ENCODE measurements at places on chromosomes 6 and 20. TPM values are rescaled to one million over a fixed set of nuclear protein-coding genes. Genes with fewer than 3 reads are reported as not detected.
A peak's percentile ranks its signal among the peaks of the same experiment; 100 is the strongest.

The EYA2 gene
- 0.16 TPM for total RNA-seq

The MACROD2 gene
- 2.8 TPM for total RNA-seq

The ZBTB46 gene
- 26.9 TPM for total RNA-seq

The HAO1 gene
- not detected for total RNA-seq

The DACT2 gene
- total RNA-seq: 7.3 TPM

The TFAP2A gene
- not detected for total RNA-seq

The KIF13A gene
- total RNA-seq: 32.8 TPM

The DYNLT2 gene
- total RNA-seq: 3.3 TPM

The LAMA2 gene
- total RNA-seq: 6.4 TPM

DNA sequence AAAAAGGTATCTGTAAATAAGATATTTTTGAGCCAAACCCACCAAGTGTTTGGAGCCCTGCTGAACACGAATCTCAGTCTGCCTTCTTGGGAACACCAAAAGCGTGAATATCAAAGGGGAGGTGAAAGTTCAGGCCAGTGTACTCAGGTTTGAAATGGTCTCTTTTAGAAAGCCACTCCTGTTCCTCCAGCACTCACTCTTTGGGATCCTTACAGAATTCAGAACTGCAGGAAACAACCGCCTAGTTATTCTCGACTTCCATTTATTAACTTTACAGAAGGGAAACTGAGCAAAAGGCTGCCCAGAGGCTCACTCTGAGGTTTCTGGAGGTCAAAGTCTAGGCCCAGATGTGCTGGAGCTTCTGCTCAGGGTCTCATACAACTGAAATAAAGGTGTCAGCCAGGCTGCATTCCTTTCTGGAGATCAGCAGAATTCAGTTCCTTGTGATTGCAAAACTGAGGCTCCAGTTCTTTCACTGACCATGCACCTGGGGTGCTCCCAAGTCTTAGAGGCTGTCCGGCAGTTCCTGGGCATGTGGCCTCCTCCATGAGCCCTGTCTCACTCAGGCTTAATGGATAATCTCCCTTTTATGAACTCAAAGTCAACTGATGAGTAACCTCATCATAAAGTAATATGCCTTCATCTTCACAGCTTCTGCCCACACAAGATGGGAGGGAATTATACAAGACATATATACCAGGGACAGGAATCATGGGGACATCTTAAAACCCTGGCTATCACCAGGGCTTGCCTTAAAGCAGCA lies 65.5 kb upstream of the TNFAIP3 start:
- no peak overlapping the region for H3K27ac ChIP-seq
- no peaks in the 10 kb centered on the region for H3K4me1 ChIP-seq

DNA sequence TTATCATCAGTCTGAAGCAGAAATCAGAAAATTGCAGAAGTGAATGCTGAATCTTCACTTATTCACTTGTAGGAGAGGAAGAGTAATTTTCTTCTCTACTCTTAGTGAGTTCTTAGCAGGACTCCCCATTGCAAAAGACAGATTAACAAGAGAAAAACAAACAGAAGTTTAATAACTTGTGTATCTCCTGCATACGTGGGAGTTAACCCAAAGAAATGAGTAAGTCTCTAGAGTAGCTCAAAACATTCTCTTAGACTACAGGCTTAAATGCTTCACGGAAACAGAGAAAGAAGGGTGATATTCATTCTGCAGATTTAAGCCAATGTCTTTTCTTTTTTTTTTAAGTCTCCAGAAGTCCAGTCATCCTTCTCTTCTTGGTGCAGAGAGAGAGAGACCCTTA lies 97.9 kb upstream of the TMEM181 start:
- peaks cover 54% of the 10 kb centered on the region for H3K4me1 ChIP-seq
- H3K27ac ChIP-seq: no peak overlapping the region
- DNase-seq: no peak
- no peaks in the 10 kb centered on the region for H3K36me3 ChIP-seq
- H3K27me3 ChIP-seq: peaks cover 18% of the 10 kb centered on the region
- no peak overlapping the region for H3K4me3 ChIP-seq

DNA sequence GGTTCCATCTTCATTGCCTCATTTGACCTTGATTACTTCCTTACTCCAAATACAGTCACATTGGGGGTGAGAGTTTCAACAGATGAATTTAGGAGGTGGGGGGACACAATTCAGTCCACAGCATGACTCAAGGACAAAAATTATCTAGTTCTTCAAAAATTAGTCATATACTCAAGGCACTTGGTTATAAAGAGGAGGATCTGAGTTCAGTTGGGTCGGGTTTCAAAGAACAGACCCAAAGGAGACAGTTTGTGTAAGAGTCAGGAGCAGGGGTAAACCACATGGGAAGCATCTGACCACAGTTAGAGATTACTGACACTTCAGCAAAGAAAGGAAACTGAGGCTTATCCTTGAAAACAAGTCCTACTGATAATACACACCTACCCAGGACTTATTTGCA lies 138.0 kb downstream of the TBC1D7 start:
- peaks cover 18% of the 10 kb centered on the region for H3K4me1 ChIP-seq
- DNase-seq: no peak
- no peak overlapping the region for H3K27ac ChIP-seq
- no peaks in the 10 kb centered on the region for H3K27me3 ChIP-seq

GRCh38 chr20:62377615-62378178 lies 9.2 kb upstream of the RPS21 start:
- peak overlapping the region; percentile 97 for H3K27ac ChIP-seq
- no peaks in the 10 kb centered on the region for H3K36me3 ChIP-seq
- peaks cover 14% of the 10 kb centered on the region for H3K4me1 ChIP-seq

DNA sequence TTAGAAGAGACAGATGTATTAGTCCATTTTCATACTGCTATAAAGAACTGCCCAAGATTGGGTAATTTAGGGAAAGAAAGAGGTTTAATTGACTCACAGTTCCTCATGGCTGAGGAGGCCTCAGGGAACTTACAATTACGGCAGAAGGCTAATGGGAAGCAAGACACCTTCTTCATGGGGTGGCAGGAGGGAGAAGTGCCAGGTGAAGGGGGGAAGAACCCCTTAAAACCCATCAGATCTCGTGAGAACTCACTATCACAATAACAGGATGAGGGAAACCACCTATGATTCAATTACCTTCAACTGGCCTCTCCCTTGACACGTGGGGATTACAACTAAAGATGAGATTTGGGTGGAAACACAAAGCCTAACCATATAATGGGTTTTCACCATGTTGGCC lies 28.9 kb upstream of the PNRC1 start:
- H3K27me3 ChIP-seq: peaks cover 34% of the 10 kb centered on the region
- H3K27ac ChIP-seq: no peak overlapping the region
- no peak overlapping the region for H3K4me3 ChIP-seq
- H3K4me1 ChIP-seq: peaks cover 12% of the 10 kb centered on the region

GRCh38 chr6:53104916-53105315 lies 39.7 kb downstream of the FBXO9 start:
- peaks cover 5% of the 10 kb centered on the region for H3K36me3 ChIP-seq
- no peaks in the 10 kb centered on the region for H3K4me1 ChIP-seq

GRCh38 chr6:15376900-15377487 lies 131.1 kb downstream of the JARID2 start:
- H3K4me3 ChIP-seq: no peak overlapping the region
- peaks cover 97% of the 10 kb centered on the region for H3K4me1 ChIP-seq
- no peak overlapping the region for H3K27ac ChIP-seq
- no peaks in the 10 kb centered on the region for H3K27me3 ChIP-seq
- H3K36me3 ChIP-seq: peaks cover 29% of the 10 kb centered on the region

- DNase-seq: no peak
- peaks cover 6% of the 10 kb centered on the region for H3K4me1 ChIP-seq
- no peak overlapping the region for H3K4me3 ChIP-seq
- no peak overlapping the region for H3K27ac ChIP-seq
- H3K27me3 ChIP-seq: peaks cover 32% of the 10 kb centered on the region
These were observed 4.5 kb upstream of the SIRPA start for GRCh38 chr20:1890469-1891262.

DNA sequence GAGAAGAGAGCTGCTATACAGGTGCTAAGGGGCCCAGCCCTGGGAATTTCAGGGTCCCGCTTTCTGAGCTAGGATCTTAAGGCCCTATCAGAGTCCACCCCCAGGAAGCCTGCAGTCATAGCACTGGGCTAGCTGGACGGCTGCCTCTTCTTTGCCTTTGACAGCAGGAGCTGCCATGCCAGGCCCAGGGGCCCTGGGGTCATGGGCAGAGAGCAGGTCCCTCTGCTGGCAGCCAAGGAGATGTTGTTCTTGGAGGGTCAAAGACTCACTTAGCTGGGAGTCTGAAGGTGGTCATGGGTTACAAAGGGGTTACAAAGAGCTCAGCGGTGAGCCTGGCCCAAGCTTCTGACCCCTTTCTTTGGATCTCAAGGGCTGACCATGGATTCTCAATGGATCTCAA lies 52.7 kb downstream of the RPP21 start:
- no peaks in the 10 kb centered on the region for H3K4me1 ChIP-seq
- H3K27ac ChIP-seq: no peak overlapping the region
- H3K36me3 ChIP-seq: no peaks in the 10 kb centered on the region

DNA sequence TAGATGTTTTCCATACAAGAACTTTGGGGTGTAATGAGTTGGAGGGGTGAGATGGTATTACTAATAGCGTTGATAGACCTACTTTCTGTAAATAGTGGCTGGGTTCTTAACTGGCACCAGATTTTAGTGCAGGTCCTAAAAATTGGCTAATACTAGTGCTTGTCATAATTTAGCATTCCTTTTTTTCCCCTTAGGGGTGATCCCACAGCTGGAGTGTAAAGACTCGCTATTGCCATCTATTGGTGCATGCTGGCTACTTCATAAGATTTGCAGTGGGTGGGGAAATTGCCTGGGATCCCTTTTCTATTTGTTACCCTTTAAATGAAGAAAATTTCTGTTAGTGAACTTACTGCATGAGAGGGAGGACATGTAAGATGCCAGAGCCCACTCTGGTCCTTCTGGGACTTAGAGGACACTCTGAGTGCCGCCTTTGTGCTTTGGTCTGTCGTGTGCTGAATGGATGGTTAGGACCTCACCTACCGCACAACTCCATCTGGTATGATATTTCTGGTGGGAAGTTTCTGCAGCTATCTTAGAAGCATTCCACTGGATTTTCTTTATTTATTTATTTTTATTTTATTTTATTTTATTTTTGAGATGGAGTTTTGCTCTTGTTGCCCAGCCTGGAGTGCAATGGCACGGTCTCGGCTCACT lies 195.5 kb downstream of the JARID2 start:
- peaks cover 5% of the 10 kb centered on the region for H3K36me3 ChIP-seq
- no peaks in the 10 kb centered on the region for H3K27me3 ChIP-seq
- no peak overlapping the region for H3K27ac ChIP-seq
- DNase-seq: peak; percentile 78
- H3K4me1 ChIP-seq: peaks cover 92% of the 10 kb centered on the region

DNA sequence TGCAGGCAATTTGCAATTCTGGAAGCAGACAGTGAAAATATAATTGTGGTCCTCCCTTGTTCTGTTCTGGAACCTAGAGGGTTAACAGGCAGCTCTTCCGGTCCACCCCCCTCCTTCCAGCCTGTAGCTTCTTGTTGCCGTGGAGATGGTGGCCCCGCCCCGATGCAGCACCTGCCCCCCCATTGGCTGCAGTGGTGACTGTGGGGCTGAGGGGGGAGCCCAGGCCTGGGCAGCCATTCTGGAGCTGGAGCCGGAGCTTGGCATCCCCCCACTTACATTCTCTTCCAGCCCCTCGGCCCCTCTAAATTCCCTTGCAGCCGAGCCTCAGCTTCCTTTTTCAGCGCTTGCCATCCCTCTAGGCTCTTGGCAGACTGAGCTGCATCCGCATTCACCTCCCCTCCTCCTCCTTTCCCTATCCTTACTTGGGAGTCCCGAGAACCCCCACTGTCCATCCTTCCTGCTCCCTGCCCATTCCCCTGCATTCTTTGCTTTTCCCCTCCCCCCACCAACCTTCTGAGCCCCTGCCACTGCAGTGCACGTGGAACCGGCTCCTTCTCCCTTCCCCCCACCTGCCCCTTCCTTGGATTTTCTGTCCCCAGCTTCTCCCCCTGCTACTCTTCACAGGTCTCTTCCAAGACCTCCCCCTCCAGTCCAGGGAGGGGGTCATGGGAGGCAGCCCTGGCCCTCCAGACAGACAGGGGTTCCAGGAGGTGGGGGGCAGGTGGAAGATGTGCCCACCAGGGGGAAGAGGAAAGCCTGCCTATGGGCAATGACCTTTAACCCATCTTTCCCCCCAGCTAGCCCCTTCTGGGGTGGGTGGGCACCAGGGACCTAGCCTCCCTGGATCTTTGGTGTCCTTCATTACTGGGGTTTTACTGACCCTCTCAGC lies 11.4 kb downstream of the SYNGAP1 start:
- peaks cover 60% of the 10 kb centered on the region for H3K4me1 ChIP-seq
- H3K4me3 ChIP-seq: peak overlapping the region; percentile 64
- H3K27ac ChIP-seq: peak overlapping the region; percentile 100
- no peaks in the 10 kb centered on the region for H3K27me3 ChIP-seq
- DNase-seq: peak; percentile 97

GRCh38 chr20:41559658-41560057 lies 58.5 kb downstream of the CHD6 start:
- H3K4me3 ChIP-seq: no peak overlapping the region
- H3K36me3 ChIP-seq: 0 out of 2 replicates have a peak, but pooled peaks cover 5% of the 10 kb centered on the region
- H3K4me1 ChIP-seq: peaks cover 20% of the 10 kb centered on the region
- no peak overlapping the region for H3K27ac ChIP-seq

- H3K27me3 ChIP-seq: peaks cover 27% of the 10 kb centered on the region
- no peak overlapping the region for H3K27ac ChIP-seq
- DNase-seq: no peak
- H3K4me1 ChIP-seq: peaks cover 10% of the 10 kb centered on the region
These were observed 2.0 kb upstream of the RSPO4 start for GRCh38 chr20:1003920-1004697.

DNA sequence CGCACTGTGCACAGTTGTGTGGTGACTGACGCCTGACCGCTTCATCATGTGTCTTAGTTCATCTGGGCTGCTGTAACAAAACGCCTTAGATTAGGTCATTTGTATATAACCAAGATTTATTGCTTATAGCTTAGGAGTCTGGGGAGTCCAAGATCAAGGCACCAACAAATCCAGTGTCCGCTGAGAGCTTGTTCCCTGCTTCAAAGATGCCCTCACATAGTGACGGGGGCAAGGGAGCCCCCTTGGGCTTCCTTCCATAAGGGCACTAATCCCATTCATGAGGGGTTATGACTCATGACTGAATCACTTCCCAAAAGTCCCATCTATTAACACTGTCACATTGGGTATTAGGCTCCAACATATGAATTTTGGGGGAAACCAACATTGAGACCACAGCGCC lies 34.6 kb downstream of the CYP24A1 start:
- no peak overlapping the region for H3K27ac ChIP-seq
- H3K36me3 ChIP-seq: no peaks in the 10 kb centered on the region
- no peaks in the 10 kb centered on the region for H3K27me3 ChIP-seq
- no peak overlapping the region for H3K4me3 ChIP-seq
- DNase-seq: no peak

DNA sequence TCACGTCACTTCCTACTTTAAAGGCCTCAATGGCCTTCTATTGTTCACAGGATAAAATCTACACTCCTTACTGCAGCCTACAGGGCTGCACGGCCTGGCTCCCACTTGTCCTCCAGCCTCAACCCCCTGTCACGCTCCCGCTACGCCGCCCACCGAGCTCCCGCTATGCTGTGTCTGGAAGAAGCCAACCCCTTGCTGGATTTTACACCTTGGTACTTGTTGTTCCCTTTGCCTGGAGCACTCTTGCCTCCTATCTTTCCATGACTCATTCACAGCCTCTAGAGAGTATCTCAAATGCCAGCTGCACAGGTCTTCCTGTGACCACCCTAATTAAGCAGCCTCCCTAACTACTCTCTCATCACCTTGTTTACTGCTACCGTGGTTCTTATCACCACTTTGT lies 259.9 kb downstream of the PRKN start:
- H3K27me3 ChIP-seq: no peaks in the 10 kb centered on the region
- no peaks in the 10 kb centered on the region for H3K36me3 ChIP-seq
- no peak for DNase-seq
- no peak overlapping the region for H3K27ac ChIP-seq
- no peaks in the 10 kb centered on the region for H3K4me1 ChIP-seq

- H3K4me3 ChIP-seq: no peak overlapping the region
These were observed 73.6 kb downstream of the NDUFAF5 start for GRCh38 chr20:13858439-13858838.

- DNase-seq: no peak
- no peak overlapping the region for H3K4me3 ChIP-seq
- no peaks in the 10 kb centered on the region for H3K4me1 ChIP-seq
- H3K27ac ChIP-seq: no peak overlapping the region
These were observed 99.7 kb downstream of the BMP7 start for GRCh38 chr20:57166568-57167291.
